Body of pancreas (tissue), 4 donors: ENCODE measurements at places on chromosomes 7 and 10. TPM values are rescaled to one million over a fixed set of nuclear protein-coding genes. Genes with fewer than 3 reads are reported as not detected.

DNA sequence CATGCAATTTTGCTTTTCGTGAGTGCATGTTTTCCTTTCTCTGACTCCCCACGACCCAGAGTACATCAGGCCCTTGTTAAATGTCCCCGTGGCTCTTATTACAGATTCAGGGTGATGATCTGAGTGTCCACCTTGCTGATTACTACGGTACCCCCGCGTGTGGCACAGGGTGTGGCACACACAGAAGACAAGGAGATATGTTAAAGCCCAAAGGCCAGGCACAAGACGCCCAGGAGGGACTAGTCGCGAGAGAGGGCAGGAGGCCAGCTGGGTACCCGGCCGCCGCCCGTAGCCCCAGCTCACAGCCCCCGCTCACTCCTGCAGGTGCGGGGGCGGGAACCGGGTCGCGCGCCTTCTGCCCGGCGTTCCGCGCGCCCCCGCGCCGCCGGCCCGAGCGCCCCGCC, 281 bp upstream of the EXOC6 start:
- H3K27ac ChIP-seq, result peak overlapping the region; percentile 87
- peaks cover 18% of the 10 kb centered on the region for H3K4me1 ChIP-seq
- H3K27me3 ChIP-seq, result no peaks in the 10 kb centered on the region
- DNase-seq, result no peak
- peak overlapping the region; percentile 25 for H3K4me3 ChIP-seq

DNA sequence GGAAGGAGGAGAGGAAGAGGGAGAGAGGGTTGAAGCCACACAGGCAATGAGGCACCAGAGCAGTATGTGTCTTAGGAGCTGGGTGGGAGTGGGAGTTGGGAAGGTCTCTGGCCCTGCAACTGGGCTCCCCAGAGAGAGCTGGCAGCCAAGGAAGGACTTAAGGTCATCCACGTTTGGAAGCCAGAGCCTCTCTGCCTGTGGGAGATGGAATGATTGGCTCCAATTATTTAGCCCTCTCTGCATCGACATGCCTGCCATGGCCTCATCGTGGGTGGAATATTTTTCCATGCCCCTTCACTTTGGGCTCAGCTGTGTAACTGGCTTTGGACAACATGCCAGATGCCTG, 478.5 kb downstream of the RPS24 start:
- H3K4me1 ChIP-seq, result peaks cover 5% of the 10 kb centered on the region
- no peaks in the 10 kb centered on the region for H3K36me3 ChIP-seq
- H3K4me3 ChIP-seq, result no peak overlapping the region
- no peaks in the 10 kb centered on the region for H3K27me3 ChIP-seq
- DNase-seq, result no peak

DNA sequence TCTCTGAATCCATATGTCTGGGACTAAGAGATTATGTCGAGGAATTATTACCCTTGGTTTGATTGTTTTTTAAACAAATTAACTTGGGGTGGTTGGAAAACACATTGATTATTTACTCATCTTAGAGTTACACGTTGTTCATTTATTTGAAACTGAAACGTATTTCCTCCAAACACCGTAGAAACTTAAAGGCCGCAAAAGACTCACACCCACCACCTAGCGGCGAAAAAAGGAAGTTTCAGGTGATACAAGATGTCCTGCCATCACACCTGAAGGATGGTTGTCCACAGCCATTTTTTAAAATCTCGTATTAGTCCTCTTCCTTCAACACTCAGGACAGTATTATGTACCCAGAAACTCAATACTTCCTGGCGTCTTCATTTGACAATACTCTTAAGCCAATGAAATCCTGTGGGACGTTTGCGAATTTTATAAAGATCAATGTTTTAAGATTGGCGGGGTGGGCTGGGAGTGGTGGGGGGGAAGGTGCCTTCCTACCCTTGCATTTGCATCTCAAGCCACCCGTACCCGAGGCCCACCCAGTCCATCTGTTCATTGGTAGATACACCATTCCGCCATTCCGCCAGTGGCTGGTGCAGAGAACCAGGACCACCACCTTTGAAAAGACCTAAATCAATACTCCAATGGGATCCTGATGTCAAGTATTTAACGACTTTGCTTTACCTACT, 1.4 kb upstream of the LCOR start:
- H3K27me3 ChIP-seq, result no peaks in the 10 kb centered on the region
- H3K4me3 ChIP-seq, result no peak overlapping the region
- H3K4me1 ChIP-seq, result peaks cover 24% of the 10 kb centered on the region
- DNase-seq, result peak; percentile 70

DNA sequence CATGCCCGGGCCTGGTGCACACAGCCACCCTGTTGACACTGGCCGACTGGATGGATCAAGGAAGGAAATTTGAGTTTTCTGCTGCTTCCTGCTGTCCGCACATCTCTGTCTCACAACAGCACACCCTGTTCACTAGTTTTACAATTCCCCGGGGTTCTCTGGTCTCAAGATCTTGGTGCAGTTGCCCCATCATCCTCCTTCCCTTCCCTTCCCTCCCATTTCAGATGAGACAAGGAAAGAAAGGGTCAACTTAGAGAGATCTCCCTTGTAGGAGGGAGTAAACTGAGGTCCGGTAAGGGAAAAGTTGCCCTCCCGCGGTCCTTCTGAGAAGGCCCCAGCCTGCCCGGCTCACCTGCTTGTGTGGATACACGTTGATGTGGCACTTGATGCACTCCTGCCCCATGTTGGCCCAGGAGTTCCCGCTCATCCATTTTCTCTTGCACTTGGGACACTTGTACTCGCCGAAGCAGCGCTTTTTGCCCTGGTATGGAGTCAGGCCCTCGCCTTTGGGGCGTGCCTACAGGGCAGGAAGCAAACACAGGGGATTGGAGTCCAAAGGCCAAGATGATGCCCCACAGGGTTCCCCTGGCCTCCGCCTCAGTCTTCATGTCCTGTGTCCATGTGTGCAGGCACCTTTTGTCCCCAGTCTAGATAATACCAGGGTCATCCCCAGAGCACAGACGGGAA, 46.8 kb downstream of the PPIF start:
- no peaks in the 10 kb centered on the region for H3K27me3 ChIP-seq
- no peak overlapping the region for H3K4me3 ChIP-seq
- no peaks in the 10 kb centered on the region for H3K4me1 ChIP-seq
- H3K27ac ChIP-seq, result no peak overlapping the region
- no peaks in the 10 kb centered on the region for H3K36me3 ChIP-seq

DNA sequence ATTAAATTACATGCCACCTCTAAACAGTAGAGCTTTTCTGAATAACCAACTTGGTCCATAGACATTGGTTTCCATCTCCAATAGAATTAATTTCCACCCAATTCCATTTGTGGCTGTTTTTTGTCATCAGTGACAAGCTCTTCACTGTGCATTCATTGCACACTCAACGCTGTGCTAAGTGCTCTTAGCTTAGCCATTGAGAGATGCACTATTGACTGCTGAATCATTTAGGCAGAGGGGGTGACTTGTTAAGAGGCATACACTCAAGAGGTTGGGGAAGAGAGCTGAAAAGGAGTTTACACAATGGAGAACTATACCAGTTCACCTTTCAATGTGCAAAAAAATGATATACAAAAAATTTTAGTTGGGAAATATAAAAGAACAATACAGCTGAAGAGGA, 31.9 kb upstream of the CBLL1 start:
- H3K4me1 ChIP-seq, result no peaks in the 10 kb centered on the region
- H3K27me3 ChIP-seq, result no peaks in the 10 kb centered on the region
- no peak for DNase-seq
- no peak overlapping the region for H3K4me3 ChIP-seq
- H3K36me3 ChIP-seq, result no peaks in the 10 kb centered on the region
- H3K27ac ChIP-seq, result no peak overlapping the region

- H3K27ac ChIP-seq, result no peak overlapping the region
- peaks cover 34% of the 10 kb centered on the region for H3K4me1 ChIP-seq
- H3K27me3 ChIP-seq, result no peaks in the 10 kb centered on the region
- no peak for DNase-seq
- H3K36me3 ChIP-seq, result no peaks in the 10 kb centered on the region
- H3K4me3 ChIP-seq, result no peak overlapping the region
These were observed 110.1 kb downstream of the CDK14 start for GRCh38 chr7:90706072-90706716.

- no peak overlapping the region for H3K27ac ChIP-seq
- H3K27me3 ChIP-seq, result no peaks in the 10 kb centered on the region
- no peak overlapping the region for H3K4me3 ChIP-seq
- no peaks in the 10 kb centered on the region for H3K4me1 ChIP-seq
- DNase-seq, result no peak
- no peaks in the 10 kb centered on the region for H3K36me3 ChIP-seq
These were observed 220.5 kb upstream of the MBL2 start for GRCh38 chr10:52993109-52993508.

GRCh38 chr7:28921822-28922221, 36.3 kb downstream of the TRIL start:
- DNase-seq, result peak; percentile 54
- H3K4me1 ChIP-seq, result peaks cover 13% of the 10 kb centered on the region
- no peaks in the 10 kb centered on the region for H3K36me3 ChIP-seq
- H3K4me3 ChIP-seq, result no peak overlapping the region
- no peak overlapping the region for H3K27ac ChIP-seq
- peaks cover 6% of the 10 kb centered on the region for H3K27me3 ChIP-seq

NUDCD3 gene
- total RNA-seq, result 20.8 TPM

KLF6 gene
- total RNA-seq, result 294 TPM

SEC61G gene
- 120 TPM for total RNA-seq

FAM25A gene
- not detected for total RNA-seq

CYP3A4 gene
- total RNA-seq, result 0.99 TPM
